ENCODE measurements at places on chromosomes 3 and 15.

- no peak for DNase-seq
Measured at GRCh38 chr3:189827108-189827507, 195.9 kb downstream of the TP63 start.

- no peak for DNase-seq
Measured at GRCh38 chr3:31373681-31374080, 159.0 kb upstream of the STT3B start.

GRCh38 chr3:59609657-59610348 lies 560.0 kb upstream of the CFAP20DC start:
- DNase-seq, result no peak

- no peak for DNase-seq
Measured at GRCh38 chr3:101123081-101123480, 129.9 kb upstream of the ABI3BP start.

- no peak for DNase-seq
Measured at GRCh38 chr15:65056868-65057548, 10.8 kb downstream of the RASL12 start.

Data from T-helper 1 cell (primary cell).